ENCODE measurements at places on chromosomes 5 and 9.

DNA sequence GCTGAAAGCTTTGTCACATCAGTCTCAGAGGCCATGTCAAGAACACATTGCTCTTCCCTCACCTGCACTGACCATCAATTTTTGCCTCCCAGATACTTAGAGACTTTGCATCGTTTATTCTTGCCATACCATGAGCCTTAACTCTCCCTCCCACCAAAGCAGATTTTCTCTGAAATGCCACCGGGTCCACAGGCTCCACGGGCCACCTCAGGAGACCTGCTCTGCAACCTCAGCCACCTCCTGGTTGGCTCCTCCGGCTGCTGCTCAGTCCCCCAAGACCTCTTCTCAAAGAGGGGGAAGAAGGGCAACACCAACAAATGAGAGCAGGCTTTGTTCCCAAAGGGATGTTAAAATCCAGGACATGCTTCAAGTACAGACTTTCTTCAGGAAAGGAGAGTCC lies 400.5 kb downstream of the SPOCK1 start:
- DNase-seq = no peak

GRCh38 chr5:33850100-33850594 lies 41.6 kb downstream of the ADAMTS12 start:
- DNase-seq = peak; percentile 44

DNA sequence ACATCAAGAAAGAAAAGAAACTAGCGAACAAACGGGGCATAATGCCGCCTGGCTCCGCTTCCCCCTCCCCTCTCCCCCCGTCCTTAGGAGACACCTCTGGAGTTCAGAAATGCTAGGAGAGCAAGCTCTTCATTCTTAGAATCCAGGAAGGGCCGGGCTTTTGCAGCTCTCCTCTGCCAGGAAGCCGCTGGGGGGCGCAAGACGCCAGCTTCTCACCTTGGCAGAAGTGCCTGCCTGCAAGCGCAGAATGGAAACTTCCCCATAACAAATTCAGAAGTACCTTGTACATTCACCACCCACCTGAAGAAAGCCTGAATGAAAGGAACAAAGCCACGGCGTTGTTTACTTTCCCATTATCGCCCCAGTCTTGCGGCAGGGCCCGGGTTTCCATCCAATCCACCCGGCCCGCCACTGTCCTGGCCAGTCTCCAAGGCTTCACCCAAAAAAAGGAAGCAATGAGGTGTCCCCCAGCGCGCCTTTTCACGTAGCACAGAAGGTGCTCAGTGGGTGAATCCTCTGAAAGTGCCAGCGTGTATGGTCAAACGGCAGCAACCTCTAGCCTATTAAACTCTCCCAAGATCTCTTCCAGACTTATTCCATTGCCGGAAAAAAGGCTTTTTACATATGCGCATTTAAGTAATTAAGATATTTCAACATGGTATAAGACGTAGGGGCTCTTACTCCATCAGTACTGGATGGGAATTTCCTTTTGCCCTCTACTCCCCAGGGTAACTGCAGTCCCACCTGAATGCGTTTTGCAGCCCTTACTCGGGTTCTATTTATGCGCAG lies 1.6 kb upstream of the GADD45G start:
- peak; percentile 77 for DNase-seq

GRCh38 chr9:27165670-27166069 lies 56.6 kb downstream of the TEK start:
- DNase-seq = no peak

DNA sequence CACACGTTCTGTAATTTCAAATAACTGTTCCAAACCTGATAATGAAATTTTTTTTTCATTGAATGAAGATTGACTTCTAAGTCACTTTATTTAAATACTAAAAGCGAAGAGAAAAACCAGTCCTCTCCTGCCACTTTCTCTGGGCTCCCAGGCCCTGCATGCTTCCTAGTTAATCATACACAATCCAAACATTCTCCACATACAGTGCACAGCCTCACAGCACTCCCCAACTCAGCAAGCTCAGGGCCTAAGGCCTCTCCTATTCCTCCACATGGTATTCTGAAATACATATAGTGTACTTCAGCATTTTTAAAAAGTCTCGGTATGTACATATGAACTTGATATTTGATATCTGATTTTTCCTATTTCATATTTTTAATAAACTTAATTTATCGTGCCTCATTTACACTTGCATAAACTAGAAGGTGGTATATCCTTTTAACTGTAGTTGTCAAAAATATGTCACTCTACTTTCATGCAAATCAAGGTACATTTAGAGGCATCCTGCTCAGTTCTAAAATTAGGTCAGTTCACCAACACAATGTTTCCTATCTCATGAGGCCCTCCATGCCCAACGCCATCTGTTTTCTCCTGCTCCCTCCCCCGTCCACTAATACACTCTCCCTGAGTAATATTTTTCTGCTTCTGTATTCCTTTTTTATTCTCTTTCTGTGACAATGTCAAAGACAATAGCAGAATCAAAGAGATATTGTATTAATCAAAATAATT lies 206.7 kb downstream of the ARRDC3 start:
- DNase-seq = no peak

DNA sequence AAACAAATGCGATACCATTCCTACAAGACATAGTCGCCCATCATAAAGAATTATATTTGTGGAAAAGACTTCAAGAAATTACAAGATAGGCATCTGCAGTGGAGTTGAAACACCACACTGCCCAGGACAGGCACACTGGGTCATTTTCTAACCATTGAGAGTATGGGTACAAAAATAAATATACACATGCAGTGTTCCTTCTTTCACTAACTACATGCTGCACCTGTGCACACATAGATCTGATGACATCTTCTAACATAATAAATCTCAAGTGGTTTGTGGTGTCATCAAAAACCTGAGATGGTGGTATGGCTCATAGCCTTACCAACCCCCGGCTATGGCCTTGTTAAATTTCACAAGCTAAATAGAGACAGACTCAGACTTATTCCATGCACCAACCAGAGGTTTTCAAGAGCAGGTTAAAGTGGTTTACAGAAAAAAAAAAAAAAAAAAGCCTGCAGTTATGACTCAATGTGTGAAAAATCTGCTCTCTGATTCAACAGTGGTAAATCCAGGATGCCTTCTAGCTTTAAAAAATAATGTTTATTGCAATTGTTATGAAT lies 12.4 kb upstream of the NFIB start:
- DNase-seq = peak; percentile 61

- DNase-seq = no peak
Observed at GRCh38 chr9:8730618-8731017, 931.0 kb upstream of the DMAC1 start.

DNA sequence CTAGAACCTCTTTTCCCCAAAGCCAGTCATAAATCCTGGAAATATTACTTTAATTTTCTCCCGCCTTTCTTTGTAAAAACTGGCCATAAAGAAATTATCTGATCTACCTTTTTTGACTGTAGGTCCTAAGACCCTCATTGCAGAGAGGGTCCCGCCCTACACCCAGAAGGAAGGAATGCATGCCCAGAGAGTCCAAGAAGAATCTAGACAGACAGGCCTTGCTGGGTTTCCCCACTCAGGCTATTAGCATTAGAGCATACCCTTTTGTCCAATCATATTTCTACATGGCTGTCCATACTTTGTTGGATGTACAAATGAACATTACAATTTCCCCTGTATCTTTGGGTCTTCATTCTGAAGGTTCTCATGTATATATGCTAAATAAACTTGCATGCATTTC lies 1.9 kb upstream of the ATG10 start:
- DNase-seq = no peak

- DNase-seq = no peak
Observed at GRCh38 chr5:65812648-65813047, 90.6 kb downstream of the NLN start.

DNA sequence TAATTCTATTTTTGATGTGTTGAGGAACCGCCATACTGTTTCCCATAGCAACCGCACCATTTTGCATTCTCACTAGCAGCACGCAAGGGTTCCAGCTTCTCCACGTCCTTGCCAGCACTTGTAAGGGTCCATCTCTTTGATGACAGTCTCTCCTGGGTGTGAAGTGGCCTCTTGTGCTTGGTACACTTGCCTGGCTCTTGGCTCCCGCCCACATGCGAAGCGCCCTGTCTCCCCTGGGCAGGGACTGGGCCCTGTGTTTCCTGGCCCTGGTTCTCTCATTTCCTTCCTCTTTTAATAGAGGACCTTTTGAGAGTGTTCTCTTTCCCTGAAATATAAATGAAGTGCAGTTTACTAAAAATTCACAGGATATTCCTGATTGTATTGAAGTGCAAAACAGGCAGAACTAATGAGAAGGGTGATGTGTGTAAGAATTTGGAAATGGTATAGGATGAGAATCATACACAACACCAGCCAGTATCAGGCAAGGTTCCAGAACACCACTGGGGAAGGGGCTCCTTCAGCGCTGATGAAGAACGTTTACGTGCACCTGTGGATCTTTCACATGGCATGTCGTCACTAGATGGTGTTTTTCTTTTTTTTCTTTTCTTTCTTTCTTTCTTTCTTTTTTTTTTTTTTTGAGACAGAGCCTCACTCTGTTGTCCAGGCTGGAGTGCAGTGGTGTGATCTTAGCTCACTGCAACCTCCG lies 73.0 kb downstream of the EHMT1 start:
- no peak for DNase-seq

DNA sequence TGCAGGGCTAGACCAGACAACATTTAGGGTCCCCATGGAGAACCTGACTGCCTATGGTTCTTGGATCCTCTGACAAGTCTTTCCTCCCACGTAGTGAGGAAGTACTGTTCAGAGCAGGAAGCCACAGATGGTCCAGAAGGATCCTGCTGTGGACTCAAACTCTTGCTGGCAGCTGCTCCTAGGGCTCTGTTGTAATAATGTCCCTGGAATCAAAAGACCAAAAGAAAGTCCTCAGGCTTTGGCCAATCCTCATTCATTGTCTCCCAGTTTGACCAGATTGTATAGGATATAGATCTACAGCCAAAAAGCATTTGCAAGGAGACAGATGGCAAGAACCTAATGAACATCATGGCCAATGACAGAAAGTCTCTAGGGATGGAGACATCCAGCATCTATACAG lies 53.9 kb downstream of the SEMA6A start:
- no peak for DNase-seq

DNA sequence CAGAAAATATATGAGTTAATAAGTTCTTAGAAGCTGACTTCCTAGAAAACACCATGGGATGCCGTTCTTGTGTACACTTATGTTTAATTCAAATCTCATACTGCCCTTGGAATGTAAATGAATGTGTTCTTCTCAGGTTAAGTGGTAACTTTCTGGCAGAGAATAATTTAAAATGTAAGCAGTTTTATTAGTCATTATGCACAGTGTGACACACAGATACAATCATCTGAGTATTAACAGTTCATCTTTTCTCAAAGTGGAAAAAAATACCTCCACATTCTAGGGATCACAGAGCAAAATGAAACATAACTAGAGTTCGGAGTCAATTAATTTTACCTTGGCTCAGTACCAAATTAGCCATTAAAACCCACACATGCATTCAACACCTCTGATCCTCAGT lies 508.1 kb downstream of the CDH9 start:
- no peak for DNase-seq

DNA sequence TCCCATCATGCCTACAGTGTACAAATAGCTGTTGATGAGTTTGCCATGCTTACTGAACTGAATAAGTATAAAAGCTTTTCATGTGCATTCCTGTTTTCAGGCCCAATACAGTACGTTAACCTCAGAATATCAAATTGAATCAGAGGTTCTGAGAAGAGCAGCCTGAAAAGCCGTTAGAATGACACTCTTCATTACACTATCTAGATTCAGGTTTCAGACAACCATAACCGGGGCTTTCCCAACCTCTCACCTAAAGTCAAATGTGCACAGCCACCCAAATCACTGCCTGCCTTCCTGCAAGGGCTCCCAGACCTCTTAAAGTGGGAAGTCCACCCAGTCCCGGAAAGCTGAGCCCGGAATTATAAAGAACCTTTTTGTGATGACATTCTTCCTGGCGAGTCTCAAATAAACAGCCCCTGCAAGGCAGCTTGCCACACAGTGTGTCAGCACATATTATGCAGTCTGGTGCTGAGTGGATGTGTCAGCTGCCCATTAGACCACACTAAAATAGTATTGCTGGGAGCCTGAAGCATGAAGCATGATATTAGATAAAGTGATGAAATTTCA lies 245.8 kb downstream of the TLE4 start:
- DNase-seq = peak; percentile 7

- DNase-seq = peak; percentile 60
Observed at GRCh38 chr5:14628346-14628745, 36.2 kb upstream of the OTULIN start.

GRCh38 chr5:94857111-94857510 lies 238.6 kb downstream of the SLF1 start:
- DNase-seq = peak; percentile 5

DNA sequence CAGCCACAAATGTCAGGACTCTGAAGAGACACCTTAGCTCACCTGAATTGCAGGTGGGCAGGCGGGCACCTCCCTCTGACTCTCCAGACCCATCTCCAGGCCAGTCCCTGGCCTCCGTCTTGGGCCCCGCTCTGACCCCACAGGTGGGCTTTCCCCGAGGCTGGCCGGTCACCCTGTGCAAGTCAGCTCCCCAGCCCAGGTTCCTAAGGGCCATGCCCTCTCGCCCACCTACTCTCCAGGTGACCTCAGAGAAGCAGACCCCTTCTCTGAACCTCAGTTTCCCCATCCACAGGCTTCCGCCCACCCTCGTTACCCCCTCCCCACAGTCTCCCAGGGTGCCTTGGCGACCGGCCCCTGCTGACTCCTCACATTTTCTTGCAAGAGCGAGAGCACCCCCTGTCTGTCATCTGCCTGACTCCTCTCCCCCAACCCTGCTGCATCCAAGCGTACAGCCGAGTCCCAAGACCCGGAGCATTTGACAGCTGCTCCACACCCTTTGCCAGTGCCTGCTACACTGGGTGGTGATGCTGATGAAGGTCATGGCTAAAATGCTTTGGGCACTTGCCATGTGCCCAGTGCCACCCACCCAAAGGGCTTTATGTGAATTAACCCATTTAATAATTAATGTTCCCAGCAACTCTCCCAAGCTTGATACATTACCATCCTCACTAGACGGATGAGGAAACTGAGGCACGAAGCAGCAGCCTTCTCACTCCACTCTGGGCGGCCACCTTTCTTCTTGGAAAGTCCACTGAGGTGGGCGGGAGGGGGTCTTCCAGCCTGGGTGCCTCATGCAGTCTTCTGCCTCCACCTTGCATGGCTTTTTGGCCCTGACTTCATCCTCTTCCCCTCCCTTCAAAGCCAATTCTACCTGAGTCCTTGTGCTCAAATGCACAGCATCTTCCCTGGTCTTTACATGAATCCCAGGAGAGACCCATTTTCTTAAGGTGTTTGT lies 51.1 kb upstream of the ORM1 start:
- DNase-seq = peak; percentile 48

DNA sequence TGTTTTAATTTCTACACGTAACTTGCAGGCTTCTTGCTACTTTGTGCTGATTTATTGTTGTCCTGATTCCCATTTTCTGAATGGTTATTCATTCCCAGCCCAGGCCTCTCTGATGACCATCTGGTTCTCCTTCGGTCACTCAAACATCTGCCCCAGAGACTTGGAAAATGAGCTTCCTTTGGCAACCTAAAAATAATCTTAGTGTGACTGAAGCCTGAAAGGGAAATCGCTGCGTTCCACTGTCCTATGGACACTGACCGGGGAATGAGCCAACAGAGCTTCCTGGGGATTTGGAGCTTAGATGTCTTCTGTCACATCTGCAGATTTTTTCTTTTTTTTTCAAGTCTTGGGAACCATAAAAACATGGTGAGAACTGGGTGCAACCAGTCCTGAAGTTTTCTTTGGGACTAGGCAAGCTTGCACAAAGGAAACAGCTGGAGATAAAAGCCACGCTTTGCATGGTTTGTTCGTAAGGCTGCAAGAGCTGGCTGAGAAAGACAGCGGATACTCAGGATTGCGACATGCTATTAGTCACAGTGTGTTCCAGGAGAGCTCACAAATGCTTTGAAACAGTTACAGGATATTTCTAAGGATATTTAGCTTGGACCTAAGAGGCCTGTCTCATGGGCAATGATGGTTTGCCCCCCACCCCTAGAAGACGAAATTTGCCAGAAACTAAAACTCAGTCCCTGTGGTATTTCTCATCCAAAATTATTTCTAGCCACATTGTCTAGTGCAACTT lies 146.2 kb downstream of the GOLPH3 start:
- DNase-seq = peak; percentile 97
